H9 (cell line): ENCODE measurements at places on chromosomes 3 and 15.
A peak's percentile ranks its signal among the peaks of the same experiment; 100 is the strongest.

GRCh38 chr15:28967990-28968389, 82.2 kb downstream of the APBA2 start:
- no peak for DNase-seq

DNA sequence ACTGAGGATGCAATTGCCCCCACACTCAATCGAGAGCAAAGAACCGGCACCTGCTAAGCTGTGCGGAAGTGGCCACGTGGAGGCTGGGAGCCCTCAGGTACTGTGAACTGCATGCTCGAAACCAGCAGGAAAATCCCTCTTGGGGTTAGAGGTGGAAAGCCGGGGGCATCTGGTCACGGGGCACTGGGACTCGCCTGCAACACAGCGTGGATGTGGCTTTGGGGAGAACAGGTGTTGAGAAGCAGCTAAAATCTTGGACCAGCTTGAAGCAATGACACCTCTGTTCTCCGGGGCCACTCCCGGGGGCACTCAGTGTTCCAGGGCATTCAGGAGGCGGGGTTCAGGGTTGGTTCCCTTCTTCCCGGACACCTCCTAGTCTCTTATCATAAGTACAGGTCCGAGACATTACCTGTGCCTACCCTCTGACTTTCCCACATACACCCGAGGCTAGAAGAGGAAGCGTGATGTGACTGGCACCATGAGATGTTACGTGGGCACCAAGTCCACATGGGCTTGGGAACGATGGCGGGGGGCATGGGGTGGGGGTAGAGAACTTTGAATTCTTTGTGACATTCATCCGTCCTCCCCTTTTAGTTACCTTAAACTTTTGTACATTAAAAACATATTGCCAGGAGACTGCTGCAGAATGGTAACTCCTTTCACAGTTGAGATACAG, 172.0 kb downstream of the ADAMTS17 start:
- DNase-seq = no peak

DNA sequence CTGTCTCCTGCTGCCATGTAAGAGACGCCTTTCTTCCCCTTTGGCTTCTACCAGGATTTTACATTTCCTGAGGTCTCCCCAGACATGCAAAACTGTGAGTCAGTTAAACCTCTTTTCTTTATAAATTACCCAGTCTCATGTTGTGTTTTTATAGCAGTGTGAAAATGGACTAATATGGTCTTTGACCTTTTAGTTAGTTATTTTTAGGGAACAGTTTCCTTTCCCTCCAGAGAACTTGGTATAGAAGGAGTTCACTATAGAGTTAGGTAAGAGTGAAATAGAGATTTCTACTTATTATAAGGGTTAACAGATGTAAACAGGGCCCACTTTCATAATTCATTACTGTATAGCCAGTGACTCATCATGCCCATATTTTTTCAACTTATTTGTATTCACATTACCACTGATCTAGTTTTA, 170.9 kb downstream of the UNC13C start:
- DNase-seq = no peak

GRCh38 chr3:184748219-184749135, 36.6 kb upstream of the MAGEF1 start:
- peak; percentile 62 for DNase-seq

DNA sequence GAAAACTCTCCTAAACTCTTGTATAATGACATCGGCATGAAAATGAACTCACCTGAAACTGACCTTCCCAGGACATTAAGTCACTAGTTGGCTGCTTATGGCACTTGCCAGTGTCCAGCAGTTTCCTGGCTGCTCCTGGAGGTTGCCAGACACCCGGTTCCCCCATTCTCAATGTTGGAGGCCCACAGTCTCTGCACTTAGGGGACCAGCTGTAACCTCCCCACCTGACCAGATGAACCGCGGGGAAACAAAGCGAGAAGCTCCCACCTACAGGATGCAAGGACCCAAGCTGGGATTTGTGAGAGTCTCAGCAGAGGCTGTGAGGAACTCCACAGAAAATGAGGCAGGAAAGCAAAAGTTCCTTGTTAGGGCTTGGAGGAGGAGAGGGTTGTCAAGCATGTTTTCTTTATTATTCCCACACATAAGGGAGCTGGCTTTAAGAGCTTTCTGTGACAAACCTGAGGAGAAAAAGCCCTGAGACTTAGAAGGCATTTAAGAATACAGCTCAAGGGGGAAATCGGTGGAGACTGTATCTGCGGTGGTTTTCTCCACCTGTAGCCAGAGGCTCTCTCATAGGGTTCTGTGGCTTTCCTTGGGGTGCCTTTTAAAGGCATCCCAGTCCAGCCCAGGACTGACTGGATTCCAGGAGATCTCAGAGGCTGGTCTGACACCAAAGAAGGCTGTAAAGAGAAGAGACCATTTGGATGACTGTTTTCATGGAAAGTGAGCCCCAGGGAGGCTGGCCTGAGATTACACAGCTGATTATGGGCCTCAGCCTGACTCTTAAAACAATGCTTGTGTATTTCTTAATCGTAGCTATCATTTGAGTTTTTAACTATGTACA, 4.6 kb downstream of the TPM1 start:
- DNase-seq = no peak

GRCh38 chr15:28103831-28104230, 4.7 kb upstream of the OCA2 start:
- DNase-seq = no peak

GRCh38 chr3:61802772-61803171, 241.4 kb downstream of the PTPRG start:
- no peak for DNase-seq

DNA sequence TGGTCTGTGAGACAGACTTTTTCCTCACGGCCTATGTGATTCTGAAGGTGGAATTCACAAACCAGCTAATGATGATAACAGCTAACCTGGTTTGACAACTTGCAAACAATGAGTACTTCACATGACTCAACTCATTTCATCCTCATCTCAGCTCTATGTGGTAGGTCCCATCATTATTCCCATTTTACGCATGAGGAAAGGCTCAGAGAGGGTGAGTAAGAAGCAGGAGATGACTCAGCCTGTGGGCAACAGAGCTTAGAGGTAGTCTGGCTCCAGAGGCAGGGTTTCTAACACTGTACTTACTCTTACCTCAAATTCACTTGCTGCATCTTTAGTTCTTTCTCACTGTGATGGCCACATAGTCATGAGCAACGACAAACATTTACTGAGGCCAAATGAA, 25.8 kb upstream of the PSMD6 start:
- no peak for DNase-seq

DNA sequence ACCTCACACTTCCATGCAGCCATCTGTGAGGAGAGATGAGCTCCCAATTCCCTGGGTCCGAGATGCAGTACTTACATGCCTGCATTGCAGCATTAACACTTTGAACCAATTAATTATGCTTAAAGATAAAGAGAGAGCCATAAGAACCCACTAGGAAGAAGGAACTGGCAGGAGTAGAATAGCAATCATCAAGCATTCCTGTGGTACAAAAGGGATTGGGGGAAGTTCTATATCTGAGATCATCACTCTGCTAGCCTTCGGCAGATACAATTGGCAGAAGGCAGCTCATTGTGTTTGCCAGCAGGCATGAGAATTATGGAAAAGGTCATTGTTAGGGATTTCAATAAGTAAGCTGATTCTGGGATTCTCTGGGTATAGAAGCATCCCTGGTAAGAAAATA, 891.4 kb downstream of the NTRK3 start:
- DNase-seq = no peak

GRCh38 chr3:70108072-70108471, 108.5 kb downstream of the SAMMSON start:
- DNase-seq = peak; percentile 71

DNA sequence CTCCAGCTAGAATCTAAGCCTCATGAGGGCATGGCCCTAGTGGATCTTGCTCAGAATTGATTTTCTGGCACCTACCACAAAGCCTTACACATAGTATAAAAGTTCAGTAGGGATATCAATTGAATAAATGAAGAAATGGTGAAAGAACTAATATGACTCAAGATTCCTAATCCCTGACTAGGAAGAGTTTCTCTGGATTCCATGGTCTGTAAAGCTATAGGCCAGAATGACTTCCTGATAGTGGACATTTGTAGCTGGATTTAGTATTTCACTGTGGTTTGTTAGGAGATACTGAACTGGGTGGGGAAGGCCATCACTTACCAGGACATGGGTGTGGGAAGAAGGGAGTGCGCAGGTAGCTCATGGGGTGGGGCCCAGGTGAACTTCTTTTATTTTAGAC, 168.9 kb downstream of the RAP2B start:
- no peak for DNase-seq

DNA sequence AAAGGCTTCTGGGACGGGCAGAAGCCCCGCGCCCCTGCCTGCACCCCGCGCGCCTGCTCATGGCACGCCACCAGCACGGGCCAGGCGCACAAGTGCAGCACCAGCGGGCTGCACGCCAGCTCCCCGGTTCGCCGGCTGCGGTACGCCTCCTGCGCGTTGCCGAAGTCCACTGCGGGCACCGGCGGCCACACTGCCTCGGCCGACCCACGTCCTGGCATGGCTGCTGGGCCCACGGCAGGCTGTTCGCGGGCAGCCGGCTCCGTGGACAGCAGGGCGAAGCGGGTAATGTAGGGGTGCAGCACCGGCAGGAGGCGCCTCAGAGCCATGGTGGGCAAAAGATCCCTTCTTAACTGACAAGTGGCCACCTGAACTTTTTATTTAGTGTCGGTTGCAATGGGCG, 34.8 kb downstream of the MCCC1 start:
- DNase-seq = peak; percentile 82

DNA sequence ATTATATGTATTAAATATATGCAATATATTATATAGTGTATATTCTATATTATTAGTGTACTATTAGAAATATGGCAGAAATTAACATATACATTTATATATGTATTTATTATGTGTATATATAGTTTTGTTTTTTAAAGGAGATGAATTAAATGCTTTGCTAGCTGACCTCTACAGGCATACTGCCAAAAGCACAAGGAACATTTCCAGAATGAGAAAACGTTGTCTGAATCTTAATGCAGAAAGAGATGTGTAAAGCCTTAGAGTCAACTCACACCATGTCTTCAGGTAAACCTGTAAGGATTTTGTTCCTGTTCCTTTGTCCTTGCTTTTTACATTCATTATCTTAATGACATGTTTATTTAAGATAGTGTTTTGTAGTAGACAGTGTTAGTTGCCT, 111.9 kb downstream of the ST8SIA2 start:
- DNase-seq = no peak

DNA sequence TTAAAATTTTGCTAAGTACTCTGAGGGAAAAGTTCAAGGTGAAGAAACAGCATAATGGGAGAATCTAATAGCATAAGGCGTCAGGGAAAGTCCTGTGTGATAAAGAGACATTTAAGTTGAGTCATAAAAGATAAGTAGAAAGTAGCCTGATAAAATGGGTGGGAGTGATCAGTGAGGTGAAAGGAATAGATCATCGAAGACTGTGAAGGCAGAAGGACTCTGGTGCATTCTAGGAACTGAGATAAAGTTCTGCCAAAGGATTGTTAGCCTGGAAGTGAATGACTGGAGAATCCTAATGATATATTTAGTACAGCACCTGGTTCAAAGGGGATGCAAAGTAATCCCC, 149.9 kb downstream of the CFAP20DC start:
- no peak for DNase-seq

DNA sequence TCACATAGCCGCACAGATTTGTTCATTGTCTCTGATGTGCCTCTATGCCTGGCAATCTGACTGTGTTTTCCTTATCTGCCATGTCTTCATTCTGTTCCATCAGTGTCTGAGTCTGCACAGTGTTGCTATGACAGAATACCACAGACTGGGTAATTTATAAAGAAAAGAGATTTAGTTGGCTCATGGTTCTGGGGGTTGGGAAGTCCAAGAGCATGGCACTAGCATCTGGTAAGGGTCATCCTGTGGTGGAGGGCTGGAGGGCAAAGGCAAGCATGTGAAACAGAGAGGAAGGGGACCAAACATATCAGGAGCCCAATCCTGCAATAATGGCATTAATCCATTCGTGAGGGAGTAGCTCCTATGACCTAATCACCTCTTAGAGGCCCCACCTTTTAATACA, 11.9 kb upstream of the HCN4 start:
- no peak for DNase-seq

DNA sequence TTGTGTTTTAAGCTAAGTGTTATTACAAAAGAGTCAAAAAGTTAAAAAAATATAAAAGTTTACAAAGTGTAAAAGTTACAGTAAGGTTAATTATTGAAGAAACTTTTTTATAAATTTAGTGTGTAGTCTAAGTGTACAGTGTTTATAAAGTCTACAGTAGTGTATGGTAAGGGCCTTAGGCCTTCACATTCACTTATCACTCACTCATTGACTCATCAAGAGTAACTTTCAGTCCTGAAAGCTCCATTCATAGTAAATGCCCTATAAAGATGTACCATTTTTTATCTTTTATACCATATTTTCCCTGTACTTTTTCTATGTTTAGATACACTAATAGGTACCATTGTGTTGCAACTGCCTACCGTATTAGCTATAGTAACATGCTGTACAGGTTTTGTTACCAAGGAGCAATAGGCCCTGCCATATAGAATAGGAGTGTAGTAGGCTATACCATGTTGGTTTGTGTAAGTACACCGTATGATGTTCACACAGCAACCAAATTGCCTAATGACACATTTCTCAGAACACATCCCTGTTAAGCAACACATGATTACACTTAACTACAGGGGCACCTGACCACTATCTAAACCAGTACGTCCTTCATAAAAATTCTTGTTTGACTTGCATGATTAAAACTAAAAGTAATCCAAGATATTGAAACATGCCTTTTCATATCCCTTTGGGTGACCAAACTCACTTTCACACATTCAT, 17.2 kb downstream of the RAD18 start:
- DNase-seq = no peak

- no peak for DNase-seq
Observed at GRCh38 chr3:115160295-115160694, 13.2 kb upstream of the ZBTB20 start.

GRCh38 chr3:128784232-128784631, 58.2 kb downstream of the RAB7A start:
- DNase-seq = peak; percentile 83

DNA sequence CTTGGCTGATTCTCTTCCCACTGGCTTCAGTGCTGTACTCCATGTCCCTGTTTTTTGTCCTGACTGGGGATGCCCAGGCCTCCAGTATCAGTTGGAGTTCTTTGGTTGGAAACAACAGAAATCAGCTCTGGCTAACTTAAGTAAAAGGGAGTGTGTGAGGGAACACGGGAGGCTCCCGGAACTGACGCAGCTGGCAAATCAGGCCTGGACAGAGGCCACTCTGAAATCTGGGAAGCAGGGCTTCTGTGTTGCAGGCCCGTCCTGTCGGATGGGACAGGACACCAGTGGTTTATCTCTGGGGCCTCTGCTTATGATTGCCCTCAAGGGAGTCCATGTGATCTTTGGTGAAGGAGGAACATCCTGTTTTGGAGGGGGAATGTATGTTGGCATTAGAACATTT, 124.3 kb downstream of the CHCHD6 start:
- DNase-seq = no peak

GRCh38 chr3:150256318-150256717, 151.8 kb upstream of the TSC22D2 start:
- DNase-seq = no peak

- DNase-seq = no peak
Observed at GRCh38 chr3:150180334-150180733, 209.6 kb upstream of the PFN2 start.

GRCh38 chr3:125319765-125320164, 55.4 kb downstream of the ZNF148 start:
- no peak for DNase-seq
